ENCODE measurements at places on chromosomes 3 and 15. TPM values are rescaled to one million over a fixed set of nuclear protein-coding genes. Genes with fewer than 3 reads are reported as not detected.

- no peak for DNase-seq
Observed at GRCh38 chr3:127443581-127444375, 146.8 kb downstream of the TPRA1 start.

GRCh38 chr15:60647246-60647645 lies 168.3 kb upstream of the ICE2 start:
- no peak for DNase-seq

GRCh38 chr3:20185331-20185678 lies 701 bp downstream of the SGO1 start:
- DNase-seq = no peak

DNA sequence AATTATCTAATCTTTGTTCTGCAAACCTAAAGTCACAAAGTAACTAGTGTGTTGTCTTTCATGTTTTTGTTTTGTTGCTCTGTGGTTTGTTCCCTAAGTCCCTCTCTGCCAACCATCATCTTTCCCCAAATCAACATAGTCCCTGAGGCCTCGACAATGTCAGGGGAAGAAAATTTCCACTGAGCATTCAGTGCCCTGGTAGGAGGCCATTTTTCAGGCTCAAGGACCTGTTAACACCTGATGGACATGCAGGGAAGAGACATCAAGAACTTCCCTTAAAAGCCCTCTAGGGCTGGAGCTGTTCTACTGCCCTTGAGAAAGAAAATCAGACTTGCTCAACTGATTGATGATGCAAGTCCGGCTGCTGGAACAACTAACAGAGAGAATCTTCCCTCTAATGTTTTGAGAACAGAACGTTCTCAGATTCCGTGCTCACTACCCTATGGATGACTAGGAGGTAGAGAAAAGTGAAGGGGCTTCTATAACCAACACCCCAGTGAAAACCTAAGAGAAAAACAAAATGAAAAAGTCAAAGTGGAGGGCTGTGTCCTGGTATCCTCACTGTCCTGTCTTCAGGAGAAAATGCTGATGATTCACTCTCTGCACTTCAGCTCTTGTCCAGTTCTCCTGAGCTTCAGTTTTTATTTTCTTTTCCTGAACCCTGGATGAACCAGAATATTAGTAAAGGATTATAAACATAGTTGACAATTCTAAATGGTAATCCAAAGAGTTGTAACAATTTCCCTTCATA lies 373.1 kb downstream of the FOXP1 start:
- no peak for DNase-seq

DNA sequence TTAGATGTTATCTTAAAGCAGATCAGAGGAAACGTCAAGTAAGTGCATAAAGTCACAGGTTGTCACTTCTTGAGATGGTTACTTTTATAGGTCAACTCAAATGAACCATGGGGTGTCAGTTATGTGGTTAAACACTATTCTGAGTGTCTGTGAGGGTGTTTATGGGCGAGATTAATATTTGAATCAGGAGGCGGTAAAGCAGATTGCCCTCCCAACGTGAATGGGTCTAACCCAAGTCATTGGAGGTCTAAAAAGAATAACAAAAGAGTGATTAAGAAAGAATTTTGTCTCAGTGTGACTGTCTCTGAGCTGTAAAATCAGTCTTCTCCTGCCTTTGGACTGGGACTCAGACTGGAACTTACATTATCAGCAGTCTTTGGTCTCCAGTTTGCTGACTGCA lies 977.5 kb downstream of the NAALADL2 start:
- DNase-seq = no peak

GRCh38 chr3:48528754-48529153 lies 24.8 kb upstream of the SHISA5 start:
- no peak for DNase-seq

ERC2 gene
- total RNA-seq = 2.5 TPM

DNA sequence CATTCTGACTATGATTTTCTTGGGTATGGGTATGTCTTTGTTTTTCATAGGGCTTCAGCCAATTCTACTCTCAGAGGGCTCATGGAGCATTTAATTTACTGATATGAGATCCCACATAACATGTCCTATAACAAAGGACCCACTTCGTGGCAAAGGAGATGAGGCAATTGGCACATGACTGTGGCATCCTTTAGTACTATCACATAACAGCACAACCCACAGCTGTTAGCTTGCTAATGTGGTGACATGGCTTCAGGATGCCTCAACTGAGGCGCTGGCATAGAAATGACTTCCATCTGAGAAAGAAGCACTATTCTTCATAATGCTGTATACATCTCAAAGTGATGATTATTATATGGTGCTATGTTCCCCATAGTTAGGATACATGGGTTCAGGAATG lies 48.1 kb upstream of the RFX7 start:
- no peak for DNase-seq

TRPM1 gene
- total RNA-seq = 3.5 TPM

DNA sequence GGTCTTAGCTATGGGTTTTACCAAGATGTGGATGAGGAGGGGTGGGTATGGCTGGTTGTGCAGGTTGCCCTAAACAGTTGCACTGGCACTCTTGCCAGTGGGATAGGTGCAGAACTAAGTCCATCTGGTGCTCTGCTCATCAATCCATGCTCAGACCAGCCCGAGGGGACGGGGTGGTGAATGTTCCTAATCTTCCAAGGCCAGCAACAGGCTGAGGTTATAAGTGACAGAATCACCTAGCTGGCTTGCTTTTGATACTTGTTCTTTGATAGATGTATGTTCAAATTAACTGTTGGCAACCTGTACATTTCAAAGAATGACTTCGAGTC lies 53.5 kb upstream of the CCR2 start:
- no peak for DNase-seq

GRCh38 chr15:36175186-36175740 lies 404.2 kb upstream of the CDIN1 start:
- peak; percentile 32 for DNase-seq

CCDC39 gene
- total RNA-seq = not detected

GRCh38 chr3:32435911-32436815 lies 44.5 kb downstream of the CMTM7 start:
- no peak for DNase-seq

- no peak for DNase-seq
Observed at GRCh38 chr15:64883100-64883581, 28.6 kb upstream of the ANKDD1A start.

FBXW12 gene
- not detected for total RNA-seq

DNA sequence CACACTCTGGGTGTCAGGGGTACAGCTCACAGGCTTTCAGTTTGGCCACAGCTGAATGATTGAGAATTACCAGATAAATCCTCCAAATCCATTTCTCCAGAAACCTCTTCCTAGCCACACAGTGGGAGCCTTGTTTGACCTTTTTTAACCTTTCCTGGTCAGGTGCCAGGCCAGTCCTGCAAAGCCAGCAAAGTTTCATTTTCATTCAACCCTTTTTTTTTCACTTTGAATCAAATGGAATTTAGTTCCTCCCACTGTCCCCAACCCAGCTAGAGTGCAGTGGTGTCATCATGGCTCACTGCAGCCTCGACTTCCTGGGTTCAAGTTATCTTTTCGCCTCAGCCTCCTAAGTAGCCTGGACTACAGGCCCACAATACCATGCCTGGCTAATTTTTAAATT lies 67.8 kb downstream of the NSUN3 start:
- DNase-seq = no peak

DNA sequence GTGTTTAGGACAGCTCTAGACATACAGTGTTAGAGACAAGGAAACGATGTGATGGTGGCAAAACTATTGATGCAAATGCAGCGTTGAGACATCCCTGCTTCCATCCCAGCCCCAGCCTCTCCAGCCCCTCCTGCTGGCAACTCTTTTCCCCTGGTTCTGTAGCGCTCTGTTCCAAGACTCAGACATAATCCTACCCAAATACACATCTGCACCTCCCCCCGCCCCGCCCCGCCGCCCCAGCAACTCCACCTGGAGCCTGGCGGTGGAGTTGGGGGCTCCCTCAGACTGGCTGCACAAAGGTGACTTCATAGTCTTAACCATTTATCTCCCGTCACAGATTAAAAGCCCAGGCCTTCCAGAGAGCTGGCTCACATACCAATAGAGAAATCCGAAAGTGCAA lies 7.2 kb upstream of the SEC22A start:
- DNase-seq = no peak

GRCh38 chr3:133038089-133038730 lies at the start of gene TMEM108:
TMEM108 (plus strand) TSS chr3:133038391.
- peak; percentile 7 for DNase-seq

DNA sequence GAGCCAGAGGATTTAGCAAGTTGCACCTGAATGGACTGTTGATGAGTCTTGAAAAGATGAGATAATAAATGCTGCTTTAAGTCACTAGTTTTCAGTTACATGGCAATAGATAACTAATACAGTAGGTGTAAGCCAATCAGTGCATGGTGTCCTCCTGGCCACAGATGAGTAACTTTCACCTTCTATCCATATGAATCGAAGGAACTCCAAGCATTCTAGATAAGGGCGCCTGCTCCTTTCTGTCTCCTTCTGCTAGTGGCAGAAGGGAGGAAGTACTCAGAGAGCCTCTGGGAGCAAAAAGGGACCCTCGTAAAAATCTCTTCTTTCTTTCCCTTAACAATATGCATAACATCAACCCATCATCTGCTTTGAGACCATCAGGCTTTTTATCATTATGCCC lies 37.3 kb downstream of the TM6SF1 start:
- no peak for DNase-seq

DNA sequence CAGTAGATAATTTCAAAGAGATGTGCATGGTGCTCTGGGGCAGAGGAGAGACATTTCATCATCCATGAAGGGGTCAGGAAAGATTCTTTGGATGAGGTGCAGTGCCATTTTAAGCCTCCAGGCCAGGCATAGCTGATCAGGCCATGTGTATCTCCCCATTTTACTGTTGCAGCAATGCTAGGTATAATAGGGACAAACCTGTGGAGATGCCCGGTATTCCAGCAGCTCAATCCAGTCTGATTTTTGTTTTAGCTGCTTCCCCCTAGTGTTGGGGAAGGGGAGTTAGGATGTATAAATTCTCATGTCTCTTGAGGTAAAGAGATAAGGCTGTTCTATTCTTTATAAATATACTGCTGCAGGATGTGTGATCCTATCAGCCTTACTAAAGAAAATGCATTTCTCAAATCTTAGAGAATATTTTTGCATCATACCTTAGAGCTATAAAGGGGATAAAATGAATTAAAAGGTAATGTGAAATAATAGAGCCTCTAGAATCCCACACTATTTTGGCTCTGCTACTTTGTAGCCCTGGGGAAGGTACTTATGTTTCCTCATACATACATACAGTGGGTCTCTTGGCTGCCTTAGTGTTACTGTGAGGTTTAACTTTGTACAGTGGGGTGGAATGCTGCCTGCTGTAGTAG lies 5.2 kb downstream of the CDV3 start:
- DNase-seq = no peak

GRCh38 chr3:32797776-32798175 lies 20.0 kb upstream of the TRIM71 start:
- DNase-seq = no peak

- no peak for DNase-seq
Observed at GRCh38 chr15:62456011-62456920, 291.2 kb upstream of the C2CD4B start.

DNA sequence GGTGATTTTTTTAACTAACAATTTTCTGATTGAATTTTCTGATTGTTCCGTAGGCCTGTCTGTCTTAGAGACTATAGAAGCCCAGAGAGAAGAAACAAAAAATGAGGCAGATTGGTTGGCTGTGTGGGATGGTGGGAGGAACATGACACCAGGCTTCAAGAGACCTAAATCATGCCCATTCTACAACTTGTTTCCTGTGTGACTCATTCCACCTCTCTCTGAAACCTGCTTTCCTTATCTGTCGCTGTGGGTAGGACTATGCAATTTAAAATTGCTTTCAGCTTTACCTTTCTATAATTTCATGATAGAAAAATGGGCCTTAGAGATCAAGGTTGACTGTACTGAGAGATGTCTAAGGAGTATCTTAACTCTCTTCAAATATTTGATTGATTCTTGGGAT lies 44.5 kb downstream of the OXNAD1 start:
- DNase-seq = no peak

- DNase-seq = no peak
Observed at GRCh38 chr3:39401983-39402382, 4.5 kb upstream of the RPSA start.

KLHL40 gene
- 13.4 TPM for total RNA-seq

FMN1 gene
- total RNA-seq = 11.5 TPM

RGMA gene
- 10.4 TPM for total RNA-seq

- peak; percentile 90 for DNase-seq
Observed at GRCh38 chr15:96160269-96160668, 170.2 kb upstream of the NR2F2 start.

GRCh38 chr3:25854635-25855034 lies 64.7 kb downstream of the OXSM start:
- no peak for DNase-seq

GRCh38 chr3:132354916-132355702 lies 37.9 kb downstream of the ACP3 start:
- no peak for DNase-seq

GRCh38 chr3:106575029-106575428 lies 706.2 kb upstream of the CBLB start:
- no peak for DNase-seq

CASR gene
- not detected for total RNA-seq

SMCO1 gene
- 0.79 TPM for total RNA-seq

DUT gene
- 50.4 TPM for total RNA-seq

- no peak for DNase-seq
Observed at GRCh38 chr3:114120211-114120610, 58.6 kb downstream of the DRD3 start.

DNA sequence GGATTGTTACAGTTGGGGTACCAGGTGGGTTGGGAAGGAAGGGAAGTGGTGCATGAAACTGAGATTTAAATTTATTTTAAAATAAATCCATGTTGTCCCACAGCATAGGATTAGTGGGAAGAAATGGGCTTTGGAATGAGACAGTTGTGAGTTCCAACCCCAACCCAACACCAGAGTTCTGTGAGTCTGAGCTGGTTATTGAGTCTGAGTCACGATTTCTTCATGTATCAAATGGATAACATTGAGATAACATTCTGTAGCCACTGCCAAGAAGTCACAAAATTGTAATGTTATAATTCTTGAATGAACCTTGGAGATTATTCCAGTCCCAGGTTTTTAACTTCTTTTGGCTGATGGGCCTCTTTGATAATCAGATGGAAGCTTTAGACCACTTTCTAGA lies 13.7 kb downstream of the IFT122 start:
- no peak for DNase-seq

GRCh38 chr3:101077361-101078011 lies 84.3 kb upstream of the ABI3BP start:
- DNase-seq = no peak

GRCh38 chr3:14505803-14506500 lies 34.2 kb downstream of the GRIP2 start:
- no peak for DNase-seq

DNA sequence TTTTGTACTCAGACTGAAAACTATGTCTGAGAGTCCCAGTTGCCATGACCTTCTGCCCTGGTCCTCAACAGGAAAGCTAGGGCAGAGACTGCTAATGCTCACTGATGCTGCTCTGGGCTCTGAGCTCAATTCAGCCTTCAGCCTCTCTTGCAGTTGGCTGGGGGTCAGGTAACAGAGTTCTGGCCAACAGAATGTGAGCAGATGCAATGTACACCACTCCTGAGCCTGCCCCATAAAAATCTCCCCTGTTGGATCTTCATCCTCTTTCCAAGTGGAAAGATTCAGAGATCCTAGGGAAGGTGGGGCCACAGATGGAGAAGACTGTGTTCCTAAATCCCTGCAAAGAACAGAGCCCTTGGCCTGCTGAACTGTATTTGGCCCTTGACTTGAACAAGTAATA lies 87.8 kb downstream of the PDZRN3 start:
- peak; percentile 52 for DNase-seq

CDHR4 gene
- total RNA-seq = not detected

MYZAP gene
- 8.3 TPM for total RNA-seq

GRCh38 chr15:88450125-88450798 lies 16.9 kb downstream of the MRPL46 start:
- no peak for DNase-seq

All from skin of body (tissue), 3 donors.